Keratinocyte (primary cell): ENCODE measurements at places on chromosomes 12 and 14. TPM values are rescaled to one million over a fixed set of nuclear protein-coding genes. Genes with fewer than 3 reads are reported as not detected.

Gene CPNE8
- 13.9 to 25.7 TPM (median 16.1 TPM) in 3 replicates for polyA plus RNA-seq

Gene TMEM30B
- polyA plus RNA-seq: 5.6 to 8.7 TPM (median 8.1 TPM) in 3 replicates

Gene EVL
- polyA plus RNA-seq: 12.0 to 16.2 TPM (median 13.2 TPM) in 3 replicates

DNA sequence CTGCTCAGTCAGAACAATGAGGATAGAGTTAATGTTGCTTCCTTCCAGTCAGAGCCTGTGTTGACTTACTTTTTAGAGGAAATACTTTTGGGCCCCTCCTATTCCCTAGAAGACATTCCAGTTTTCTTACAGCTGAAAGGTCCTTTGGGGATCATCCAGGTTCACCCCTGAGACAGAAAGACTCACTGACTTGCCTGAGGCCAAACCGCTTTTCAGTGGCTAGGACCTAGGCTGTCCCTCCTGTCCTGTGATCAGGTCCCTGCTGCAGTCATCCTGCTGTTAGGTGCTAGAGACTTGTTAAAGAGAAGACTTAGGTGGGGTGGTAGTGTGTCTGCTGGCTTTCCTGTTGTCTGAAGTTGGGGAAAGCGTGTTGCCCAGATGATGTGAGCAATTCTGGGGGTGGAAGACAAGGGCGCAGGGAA lies 39.6 kb downstream of the SUSD6 start:
- peak overlapping the region; percentile 15 for H3K4me3 ChIP-seq
- no peaks in the 10 kb centered on the region for H3K27me3 ChIP-seq
- H3K4me1 ChIP-seq: peaks cover 54% of the 10 kb centered on the region
- DNase-seq: no peak

DNA sequence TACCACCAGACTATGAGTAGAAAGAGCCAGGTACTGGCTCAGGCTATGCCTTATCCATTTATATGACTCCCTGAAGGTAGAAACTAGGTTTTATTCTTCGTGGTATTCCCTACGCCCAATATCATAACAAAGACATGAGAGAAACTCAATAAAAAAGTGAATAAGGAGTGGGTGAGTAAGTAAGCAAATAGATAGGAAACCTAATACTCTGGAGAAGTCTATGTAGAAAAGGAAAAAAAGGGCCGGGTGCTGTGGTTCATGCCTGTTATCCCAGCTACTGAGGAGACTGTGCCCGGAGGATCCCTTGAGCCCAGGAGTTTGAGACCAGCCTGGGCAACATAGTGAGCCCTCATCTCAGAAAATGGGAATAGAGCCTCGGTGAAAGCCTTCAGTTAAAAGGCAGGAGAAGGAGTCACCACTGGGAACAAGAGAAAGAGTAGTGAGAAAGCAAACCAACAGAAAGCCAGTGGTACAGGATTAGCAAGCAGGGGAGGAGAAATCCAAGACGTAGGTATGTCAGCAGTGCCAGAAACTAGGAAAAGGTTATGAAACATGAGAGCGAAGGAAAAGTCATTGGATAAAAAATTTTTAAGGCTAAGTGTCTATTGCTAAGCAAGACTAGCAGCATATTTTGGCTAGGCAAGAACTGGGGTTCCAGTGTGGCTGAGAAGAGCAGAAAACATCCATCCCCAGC lies 6.0 kb upstream of the OR6J1 start:
- H3K4me3 ChIP-seq: no peak overlapping the region
- no peak for DNase-seq
- H3K27me3 ChIP-seq: peaks cover 3% of the 10 kb centered on the region
- H3K4me1 ChIP-seq: peaks cover 34% of the 10 kb centered on the region
- no peaks in the 10 kb centered on the region for H3K36me3 ChIP-seq

- H3K4me1 ChIP-seq: peaks cover 24% of the 10 kb centered on the region
- DNase-seq: no peak
- H3K27me3 ChIP-seq: no peaks in the 10 kb centered on the region
- H3K36me3 ChIP-seq: no peaks in the 10 kb centered on the region
- H3K4me3 ChIP-seq: no peak overlapping the region
Measured at GRCh38 chr14:32594766-32595165, 265.7 kb downstream of the AKAP6 start.

DNA sequence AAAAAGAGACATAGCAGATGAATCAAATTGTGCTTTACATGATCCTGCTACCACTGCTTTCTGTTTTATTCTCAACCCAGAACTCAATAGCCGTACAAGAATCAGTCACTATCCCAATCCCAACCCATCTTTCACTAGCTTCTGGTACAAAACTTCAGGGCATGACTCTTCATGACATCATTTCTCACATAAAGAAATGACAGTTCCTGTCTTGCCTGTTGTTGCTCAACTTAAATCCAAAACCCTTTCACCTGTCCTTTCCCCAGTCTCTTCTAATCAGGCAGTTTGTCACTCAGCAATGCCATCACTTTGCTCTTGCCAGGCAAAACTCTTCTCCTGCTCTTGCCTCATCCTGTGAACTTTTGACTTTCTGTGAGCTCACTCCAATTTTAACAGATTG lies 962.8 kb downstream of the GALC start:
- no peaks in the 10 kb centered on the region for H3K4me1 ChIP-seq
- no peak for DNase-seq
- no peak overlapping the region for H3K27ac ChIP-seq
- no peak overlapping the region for H3K4me3 ChIP-seq

DNA sequence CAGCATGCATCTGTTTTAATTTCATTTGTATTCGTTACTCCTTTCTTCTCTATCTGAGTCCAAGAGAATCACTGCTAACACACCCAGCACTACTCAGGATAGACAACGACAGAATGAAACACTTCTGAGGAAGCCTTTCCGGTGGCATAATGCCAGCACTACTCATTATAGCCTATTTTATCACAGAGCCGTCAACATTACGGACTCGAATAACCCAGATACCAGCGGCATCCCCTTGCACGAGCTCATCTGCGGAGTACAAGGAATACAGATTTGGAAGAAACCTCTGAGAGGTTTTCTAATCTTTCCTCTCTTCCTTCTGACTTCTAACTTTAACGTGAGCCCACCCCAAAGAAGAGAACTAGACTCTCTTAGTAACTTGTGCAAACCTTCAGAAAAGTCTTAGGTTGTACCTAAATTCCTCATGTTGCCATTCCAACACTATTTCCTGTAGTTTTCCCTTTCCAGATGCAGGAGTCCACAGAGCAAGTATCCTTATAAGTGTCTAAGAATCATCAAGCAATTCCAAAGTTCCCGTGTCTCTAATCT lies 248.1 kb downstream of the APAF1 start:
- no peaks in the 10 kb centered on the region for H3K4me1 ChIP-seq
- no peaks in the 10 kb centered on the region for H3K36me3 ChIP-seq
- H3K27ac ChIP-seq: no peak overlapping the region
- no peak overlapping the region for H3K4me3 ChIP-seq
- H3K27me3 ChIP-seq: peaks cover 32% of the 10 kb centered on the region

Gene GLT8D2
- 1.1 to 1.4 TPM (median 1.2 TPM) in 3 replicates for polyA plus RNA-seq

Gene KRT86
- 0.03 TPM in 1 of 3 replicates, not detected in the others for polyA plus RNA-seq
